Stimulated activated CD4-positive, alpha-beta T cell treated with anti-CD3 and anti-CD28 coated beads, TNF-alpha, amount 100 ng/mL, for 48 hours (primary cell): ENCODE measurements at places on chromosomes 6 and 20.
A peak's percentile ranks its signal among the peaks of the same experiment; 100 is the strongest.

- DNase-seq = peak; percentile 9
These were observed 66.0 kb downstream of the PLAGL1 start for GRCh38 chr6:143941852-143942627.

DNA sequence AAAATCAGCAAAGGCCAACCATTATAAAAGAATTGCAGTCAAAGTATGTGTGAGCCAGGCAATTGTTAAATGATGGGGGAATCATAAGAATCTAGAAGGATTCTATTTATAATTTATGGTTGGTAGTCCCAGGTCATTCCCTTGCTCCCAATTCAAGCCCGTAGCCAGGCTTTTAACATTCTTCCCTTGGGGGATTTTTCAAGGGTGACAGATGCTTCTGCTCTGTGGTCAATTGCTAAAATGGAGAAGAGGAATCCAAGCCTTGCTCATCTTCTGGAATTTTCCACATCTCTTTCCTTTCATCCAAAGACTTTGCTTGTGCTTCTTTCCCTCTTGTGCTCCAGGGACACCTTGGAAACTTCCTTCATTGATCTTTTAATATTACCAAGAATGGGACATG is 18.0 kb upstream of the BCAS1 start:
- no peak for DNase-seq

DNA sequence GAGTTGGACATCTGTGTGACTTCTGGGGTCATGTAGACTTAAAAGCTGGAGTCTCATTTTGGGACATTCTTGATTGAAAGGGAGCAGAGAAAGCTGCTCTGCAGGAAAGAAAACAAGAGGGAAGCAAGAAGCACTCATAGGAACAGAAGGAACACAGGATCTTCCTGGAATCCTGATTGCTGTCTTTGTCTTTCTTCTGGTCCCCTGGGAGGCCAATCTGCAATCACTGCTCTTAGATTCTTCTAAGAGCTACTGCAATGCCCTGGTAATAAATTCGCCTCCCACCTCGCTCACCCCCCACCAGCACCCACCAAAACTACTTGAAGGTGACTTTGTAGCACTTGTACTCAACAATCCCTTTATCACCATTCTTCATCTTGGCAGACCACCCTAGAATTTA is 51.8 kb downstream of the SLC35B3 start:
- no peak for DNase-seq

GRCh38 chr20:48360342-48360975 is 467.3 kb downstream of the PREX1 start:
- no peak for DNase-seq

DNA sequence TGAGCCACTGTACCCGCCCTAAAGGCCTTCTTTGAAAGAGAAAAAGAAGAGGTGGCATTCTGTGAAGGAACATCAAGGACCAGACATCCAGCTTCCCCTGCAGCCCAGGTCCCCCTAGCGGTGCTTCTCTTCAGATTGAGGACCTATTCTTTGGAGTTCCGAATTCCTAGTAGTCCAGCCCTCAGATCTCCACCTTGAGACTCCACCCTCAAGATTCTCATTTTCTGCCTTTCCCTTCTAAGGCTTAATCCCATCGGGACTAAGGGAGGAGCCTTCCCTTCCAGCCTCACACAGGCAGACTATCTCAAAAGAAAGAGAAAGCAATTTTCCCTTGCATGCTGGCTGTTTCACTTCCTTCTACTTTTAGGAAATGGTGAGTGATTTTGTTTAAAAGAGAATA is 32.5 kb downstream of the MUC22 start:
- no peak for DNase-seq
